Memory B cell (primary cell): ENCODE measurements at places on chromosomes 6 and 20.

GRCh38 chr6:162217811-162218493 is 509.6 kb downstream of the PRKN start:
- no peak for DNase-seq
- H3K4me3 ChIP-seq: no peak overlapping the region
- no peaks in the 10 kb centered on the region for H3K4me1 ChIP-seq
- no peaks in the 10 kb centered on the region for H3K27me3 ChIP-seq
- no peak overlapping the region for H3K27ac ChIP-seq

DNA sequence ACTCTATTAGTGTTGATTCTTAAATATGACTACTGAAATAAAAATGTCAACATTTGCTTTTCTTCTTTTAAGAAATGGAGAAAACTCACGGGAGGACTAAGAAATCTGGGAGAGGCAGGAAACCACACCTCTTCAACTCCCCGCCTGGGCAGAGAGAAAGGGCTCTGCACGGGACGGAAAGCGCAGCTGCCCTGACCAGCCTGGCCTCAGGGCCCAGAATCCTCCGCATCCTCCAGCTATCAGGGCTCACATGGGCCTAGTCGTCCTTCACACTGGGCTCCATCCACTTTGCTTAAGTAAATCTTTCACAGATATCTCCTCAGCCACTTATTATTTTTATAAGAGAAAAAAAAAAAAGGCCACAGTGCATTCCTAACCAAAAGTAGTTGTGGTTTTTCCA is 215.1 kb downstream of the TBXT start:
- no peak for DNase-seq
- H3K4me1 ChIP-seq: no peaks in the 10 kb centered on the region
- no peak overlapping the region for H3K27ac ChIP-seq
- H3K36me3 ChIP-seq: no peaks in the 10 kb centered on the region
- H3K27me3 ChIP-seq: peaks cover 8% of the 10 kb centered on the region

- H3K36me3 ChIP-seq: no peaks in the 10 kb centered on the region
- H3K27me3 ChIP-seq: peaks cover 11% of the 10 kb centered on the region
- no peak overlapping the region for H3K27ac ChIP-seq
Measured at GRCh38 chr6:42113936-42114636, 28.3 kb downstream of the C6orf132 start.

DNA sequence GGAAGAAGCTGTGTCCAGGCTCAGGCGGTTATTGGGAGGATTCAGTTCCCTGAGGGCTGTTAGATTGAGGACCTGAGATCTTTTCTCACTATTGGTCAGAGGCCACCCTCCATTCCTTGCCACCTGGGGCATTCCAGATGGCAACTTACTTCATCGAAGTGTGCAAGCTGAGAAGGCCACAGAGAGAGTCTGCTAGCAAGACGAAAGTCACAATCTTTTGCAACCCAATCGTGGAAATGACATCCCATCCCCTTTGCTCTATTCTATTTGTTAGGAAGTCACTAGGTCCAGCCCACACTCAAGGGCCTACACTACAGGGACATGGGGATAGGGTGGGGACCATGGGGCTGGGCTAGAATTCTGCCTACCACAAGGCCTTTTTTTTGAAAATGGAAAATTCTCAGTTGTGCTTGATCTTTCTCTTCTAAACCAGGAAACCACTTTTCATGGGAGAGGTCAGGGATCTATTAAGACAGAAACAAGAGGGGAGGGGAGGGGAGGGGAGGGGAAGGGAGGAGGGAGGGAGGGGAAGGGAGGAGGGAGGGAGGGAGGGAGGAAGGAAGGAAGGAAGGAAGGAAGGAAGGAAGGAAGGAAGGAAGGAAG is 217.2 kb downstream of the BCAS1 start:
- H3K27me3 ChIP-seq: no peaks in the 10 kb centered on the region
- peaks cover 24% of the 10 kb centered on the region for H3K4me1 ChIP-seq
- DNase-seq: no peak
- H3K27ac ChIP-seq: no peak overlapping the region
- no peaks in the 10 kb centered on the region for H3K36me3 ChIP-seq

GRCh38 chr6:14921170-14921569 is 324.7 kb upstream of the JARID2 start:
- H3K27me3 ChIP-seq: peaks cover 2% of the 10 kb centered on the region
- no peaks in the 10 kb centered on the region for H3K36me3 ChIP-seq
- peaks cover 5% of the 10 kb centered on the region for H3K4me1 ChIP-seq
- H3K4me3 ChIP-seq: no peak overlapping the region

- H3K36me3 ChIP-seq: no peaks in the 10 kb centered on the region
- H3K27ac ChIP-seq: no peak overlapping the region
- no peak overlapping the region for H3K4me3 ChIP-seq
- DNase-seq: no peak
- H3K4me1 ChIP-seq: no peaks in the 10 kb centered on the region
Measured at GRCh38 chr6:39181333-39181732, 47.9 kb downstream of the KCNK5 start.

GRCh38 chr20:9978397-9979004 is 56.3 kb upstream of the ANKEF1 start:
- no peak overlapping the region for H3K27ac ChIP-seq
- H3K27me3 ChIP-seq: peaks cover 1% of the 10 kb centered on the region
- H3K4me3 ChIP-seq: no peak overlapping the region
- no peaks in the 10 kb centered on the region for H3K36me3 ChIP-seq
- H3K4me1 ChIP-seq: no peaks in the 10 kb centered on the region

DNA sequence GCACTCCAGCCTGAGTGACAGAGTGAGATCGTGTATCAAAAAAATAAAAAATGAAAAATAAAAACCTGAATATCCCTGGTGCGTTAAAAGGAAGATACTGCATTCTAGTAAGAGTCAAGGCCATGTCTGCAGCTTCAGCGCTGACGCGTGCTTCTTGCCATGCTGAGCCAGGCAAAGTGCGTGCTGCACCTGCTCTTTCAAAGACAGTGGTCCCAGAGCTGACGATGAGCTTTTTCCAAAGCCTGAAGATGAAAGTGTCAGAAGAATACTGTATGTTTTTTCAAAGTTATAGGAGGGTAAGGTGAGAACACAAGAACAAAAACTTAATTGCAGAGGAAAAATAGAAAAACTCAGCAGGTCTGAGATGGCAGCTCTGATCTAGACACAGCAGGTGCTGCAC is 115.1 kb downstream of the RNASET2 start:
- no peak for DNase-seq
- H3K27me3 ChIP-seq: peaks cover 3% of the 10 kb centered on the region
- peaks cover 2% of the 10 kb centered on the region for H3K4me1 ChIP-seq
- no peak overlapping the region for H3K4me3 ChIP-seq
- peaks cover 15% of the 10 kb centered on the region for H3K36me3 ChIP-seq

DNA sequence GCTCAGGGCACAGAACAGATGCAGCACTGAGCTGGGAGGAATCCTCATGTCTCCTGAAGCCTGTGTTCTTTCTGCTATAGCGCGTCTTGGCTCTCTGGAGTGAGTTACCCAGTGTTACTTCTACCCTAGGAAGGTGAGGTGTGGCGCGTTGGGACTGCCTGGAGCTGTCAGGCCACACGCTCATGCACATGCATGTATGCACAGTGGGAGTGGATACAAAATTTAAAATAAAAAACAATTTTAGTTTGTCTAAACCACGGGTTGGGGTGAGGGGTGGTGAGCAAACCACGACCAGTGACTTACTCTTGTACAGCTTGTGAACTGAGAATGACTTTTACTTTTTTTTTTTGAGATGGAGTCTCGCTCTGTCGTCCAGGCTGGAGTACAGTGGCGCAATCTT is 298.6 kb upstream of the SUPT3H start:
- H3K36me3 ChIP-seq: no peaks in the 10 kb centered on the region
- no peak overlapping the region for H3K27ac ChIP-seq
- H3K27me3 ChIP-seq: peaks cover 2% of the 10 kb centered on the region
- DNase-seq: no peak
- no peak overlapping the region for H3K4me3 ChIP-seq

- no peak overlapping the region for H3K4me3 ChIP-seq
- H3K27me3 ChIP-seq: no peaks in the 10 kb centered on the region
- no peaks in the 10 kb centered on the region for H3K4me1 ChIP-seq
- DNase-seq: no peak
- H3K36me3 ChIP-seq: no peaks in the 10 kb centered on the region
Measured at GRCh38 chr6:125073071-125073470, 80.5 kb upstream of the TPD52L1 start.

DNA sequence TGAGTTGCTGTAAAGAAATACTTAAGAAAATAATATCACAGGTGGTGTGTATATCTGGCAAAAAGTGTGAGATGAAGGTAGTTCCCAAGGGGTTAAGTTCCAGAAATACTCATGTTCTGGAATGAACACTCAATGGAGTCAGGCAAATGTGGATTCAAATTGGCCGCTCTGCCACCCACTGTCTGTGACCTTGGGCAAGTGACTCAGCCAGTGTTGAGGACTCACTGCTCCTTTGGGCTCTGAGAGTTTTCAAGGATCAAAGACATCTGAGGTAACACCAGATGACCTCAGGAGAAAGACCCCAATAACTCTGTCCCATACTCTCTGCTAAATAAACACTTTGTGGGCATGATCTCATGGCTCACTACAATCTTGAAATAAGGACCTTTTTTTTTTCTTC is 59.2 kb upstream of the EYA2 start:
- no peak for DNase-seq
- peaks cover 2% of the 10 kb centered on the region for H3K4me1 ChIP-seq
- H3K36me3 ChIP-seq: no peaks in the 10 kb centered on the region
- H3K27ac ChIP-seq: no peak overlapping the region

DNA sequence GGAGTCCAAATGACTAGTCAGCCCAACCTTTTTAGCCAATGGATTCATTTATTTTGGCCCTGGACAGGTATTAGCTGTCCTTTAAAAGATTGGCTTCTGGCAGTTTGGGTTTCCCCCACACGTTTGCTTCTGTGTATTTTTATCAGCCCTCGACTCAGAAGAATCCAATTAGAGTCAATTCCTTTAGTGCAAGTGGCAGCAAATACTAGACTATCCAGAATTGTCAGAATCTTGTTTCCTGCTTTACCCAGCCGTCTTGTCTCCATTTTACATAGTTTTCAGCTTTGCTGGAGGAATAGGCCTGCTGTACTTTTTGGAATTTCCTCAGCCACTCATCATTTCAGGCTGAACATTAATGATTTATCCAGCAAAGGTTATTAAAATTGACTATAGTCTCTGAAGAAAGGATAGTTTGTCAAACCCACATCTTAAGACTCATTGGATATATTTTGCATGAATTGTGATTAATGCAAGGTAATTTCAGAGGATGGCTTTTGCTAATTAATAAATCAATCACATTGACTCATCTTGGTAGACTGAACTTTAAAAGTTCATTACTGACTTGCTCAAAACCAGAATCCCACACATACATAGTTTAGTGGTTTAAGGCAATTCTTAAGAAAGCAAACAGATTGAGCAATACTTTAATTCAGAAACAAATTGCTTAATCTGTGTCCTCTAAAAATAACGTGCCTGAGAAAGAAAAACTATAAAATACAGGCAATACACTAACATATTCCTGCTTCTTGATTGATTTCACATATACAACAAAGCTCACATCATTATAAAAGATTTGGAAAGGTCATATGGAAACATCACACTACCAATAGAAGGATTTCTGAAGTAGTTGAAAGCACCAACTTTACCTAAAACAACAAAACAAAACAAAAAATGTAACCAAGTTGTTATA is 62.9 kb upstream of the ZNF217 start:
- no peaks in the 10 kb centered on the region for H3K27me3 ChIP-seq
- peaks cover 48% of the 10 kb centered on the region for H3K4me1 ChIP-seq
- no peak overlapping the region for H3K4me3 ChIP-seq
- no peaks in the 10 kb centered on the region for H3K36me3 ChIP-seq
- peak overlapping the region; percentile 84 for H3K27ac ChIP-seq

DNA sequence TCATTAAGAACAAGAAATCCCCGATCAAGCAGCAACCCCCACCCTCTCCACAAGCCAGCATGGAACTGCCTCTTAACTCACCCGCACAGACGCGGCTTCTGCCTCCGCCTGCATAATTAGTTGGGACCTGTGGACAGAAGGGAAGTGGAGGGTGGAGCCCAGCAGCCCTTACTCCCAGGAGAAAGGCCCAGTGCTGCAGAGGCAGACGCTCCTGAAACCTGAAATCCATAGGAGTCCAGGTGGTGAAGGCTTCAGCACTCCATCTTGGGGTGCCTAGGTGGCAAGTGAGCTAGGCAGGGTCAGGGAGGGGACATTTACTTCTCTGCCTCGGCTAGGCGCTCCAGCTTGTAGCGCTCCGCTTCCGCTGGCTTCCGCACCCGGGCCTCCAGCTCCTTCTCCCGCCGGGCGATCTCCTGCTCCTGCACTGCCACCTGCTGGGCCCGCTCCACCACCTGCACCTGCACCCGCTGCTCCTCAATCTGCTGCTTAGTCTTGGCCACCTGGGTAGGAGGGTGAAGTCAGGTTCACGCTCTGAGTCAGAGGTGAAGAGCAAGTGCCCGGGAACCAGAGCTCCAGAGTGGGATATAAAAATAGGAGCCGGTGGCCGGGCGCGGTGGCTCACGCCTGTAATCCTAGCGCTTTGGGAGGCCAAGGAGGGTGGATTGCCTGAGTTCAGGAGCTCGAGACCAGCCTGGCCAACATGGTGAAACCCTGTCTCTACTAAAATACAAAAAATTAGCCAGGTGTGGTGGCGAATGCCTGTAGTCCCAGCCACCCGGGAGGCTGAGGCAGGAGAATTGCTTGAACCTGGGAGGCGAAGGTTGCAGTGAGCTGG is 10.7 kb downstream of the TUBB start:
- H3K4me1 ChIP-seq: peaks cover 12% of the 10 kb centered on the region
- H3K4me3 ChIP-seq: peak overlapping the region; percentile 43
- H3K36me3 ChIP-seq: peaks cover 7% of the 10 kb centered on the region
- DNase-seq: peak; percentile 64
- no peaks in the 10 kb centered on the region for H3K27me3 ChIP-seq

GRCh38 chr20:61765081-61765870 is 300.4 kb downstream of the TAF4 start:
- no peaks in the 10 kb centered on the region for H3K36me3 ChIP-seq
- no peak overlapping the region for H3K27ac ChIP-seq
- H3K4me3 ChIP-seq: no peak overlapping the region
- no peak for DNase-seq
- H3K27me3 ChIP-seq: no peaks in the 10 kb centered on the region
- H3K4me1 ChIP-seq: no peaks in the 10 kb centered on the region

GRCh38 chr6:157600807-157601206 is 219.8 kb downstream of the ZDHHC14 start:
- H3K27ac ChIP-seq: no peak overlapping the region
- no peaks in the 10 kb centered on the region for H3K27me3 ChIP-seq
- H3K36me3 ChIP-seq: peaks cover 4% of the 10 kb centered on the region
- no peak overlapping the region for H3K4me3 ChIP-seq

GRCh38 chr6:138953451-138953850 is 34.6 kb downstream of the REPS1 start:
- H3K4me3 ChIP-seq: no peak overlapping the region
- no peak for DNase-seq
- peaks cover 6% of the 10 kb centered on the region for H3K36me3 ChIP-seq
- H3K4me1 ChIP-seq: peaks cover 38% of the 10 kb centered on the region

GRCh38 chr6:32224696-32225095 is 829 bp upstream of the NOTCH4 start:
- H3K27ac ChIP-seq: peak overlapping the region; percentile 84
- H3K4me3 ChIP-seq: peak overlapping the region; percentile 30
- H3K4me1 ChIP-seq: peaks cover 61% of the 10 kb centered on the region
- H3K27me3 ChIP-seq: no peaks in the 10 kb centered on the region
- no peaks in the 10 kb centered on the region for H3K36me3 ChIP-seq

GRCh38 chr20:8860011-8860495 is 208.8 kb upstream of the PLCB4 start:
- no peaks in the 10 kb centered on the region for H3K4me1 ChIP-seq
- DNase-seq: no peak
- H3K27me3 ChIP-seq: no peaks in the 10 kb centered on the region
- H3K36me3 ChIP-seq: no peaks in the 10 kb centered on the region
